Fibroblast of pulmonary artery (primary cell): ENCODE measurements at places on chromosomes 2 and 18.
A peak's percentile ranks its signal among the peaks of the same experiment; 100 is the strongest.

- no peak for DNase-seq
These were observed 9.4 kb downstream of the ABCG8 start for GRCh38 chr2:43848214-43848613.

- peak; percentile 82 for DNase-seq
These were observed 38.2 kb upstream of the MAP3K20 start for GRCh38 chr2:173037245-173038120.

DNA sequence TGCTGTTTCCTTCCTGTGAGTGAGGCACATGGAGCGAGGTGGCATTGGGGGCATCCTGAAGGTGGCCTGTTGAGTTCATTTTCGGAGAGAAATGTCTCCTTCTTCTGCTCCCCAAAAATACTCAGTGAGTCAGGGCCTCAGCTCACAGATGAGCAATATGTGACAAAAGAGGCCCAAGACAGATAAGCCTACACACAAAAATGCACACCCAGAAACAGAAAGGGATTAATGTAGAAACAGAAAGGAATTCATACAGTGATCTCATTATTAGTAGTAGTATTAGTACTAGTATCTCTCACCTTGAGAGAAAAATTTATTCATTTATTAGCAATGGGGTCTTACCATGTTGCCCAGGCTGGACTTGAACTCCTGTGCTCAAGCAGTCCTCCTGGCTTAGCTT, 5.1 kb downstream of the GPR75 start:
- no peak for DNase-seq

- no peak for DNase-seq
These were observed 227.2 kb upstream of the KLHL29 start for GRCh38 chr2:23157812-23158211.

DNA sequence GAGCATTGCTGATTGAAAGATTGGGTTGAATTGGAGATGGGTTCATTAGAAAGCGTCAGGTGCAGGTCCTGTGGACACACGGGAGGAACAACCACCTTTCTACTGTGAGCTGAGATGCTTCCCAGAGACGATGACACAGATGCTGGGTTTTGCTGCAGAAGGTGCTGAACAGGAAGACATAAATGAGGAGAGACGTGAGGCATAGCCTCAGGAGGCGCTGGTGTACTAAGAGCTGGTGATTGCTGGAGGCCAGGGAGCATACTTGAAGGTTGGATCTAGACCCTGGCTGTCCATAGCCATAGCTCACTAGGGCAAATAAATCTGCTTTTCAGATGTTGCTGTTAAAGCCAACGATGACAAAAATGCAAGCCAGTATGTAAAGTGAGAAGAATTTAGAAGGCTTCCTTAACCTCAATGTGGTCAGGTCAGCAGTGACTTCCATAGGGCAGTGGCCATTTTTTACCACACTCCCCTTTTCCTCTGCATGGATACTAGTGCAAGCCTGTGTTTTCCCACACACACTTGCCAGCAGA, 153.7 kb downstream of the SOX11 start:
- no peak for DNase-seq

GRCh38 chr2:16537347-16537746, 128.3 kb downstream of the CYRIA start:
- DNase-seq: no peak

DNA sequence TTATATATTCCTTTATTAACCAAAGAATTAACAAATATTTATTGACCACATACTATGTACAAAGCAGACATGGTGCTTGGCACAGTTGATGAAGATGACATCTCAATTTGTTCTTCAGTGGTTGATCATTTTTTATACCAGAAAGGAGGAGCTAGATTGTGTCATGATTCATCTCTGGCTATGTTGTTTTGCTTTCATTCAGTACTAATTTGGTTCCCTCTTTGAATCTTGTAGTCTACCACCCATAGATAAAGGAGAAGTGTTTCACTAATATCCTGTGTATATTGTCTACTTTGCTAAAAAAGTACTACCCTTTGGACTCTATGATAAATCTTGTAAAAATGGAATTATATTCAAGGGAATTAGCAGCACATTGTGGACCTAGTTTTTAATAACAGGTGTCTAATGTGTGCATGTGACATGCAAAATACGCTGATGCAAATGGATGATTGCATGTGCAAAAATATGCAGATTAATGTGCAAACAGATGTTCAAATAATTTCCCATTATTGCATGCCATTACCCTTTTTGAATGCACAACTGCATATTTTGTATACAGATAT, 313.2 kb upstream of the ZEB2 start:
- no peak for DNase-seq

DNA sequence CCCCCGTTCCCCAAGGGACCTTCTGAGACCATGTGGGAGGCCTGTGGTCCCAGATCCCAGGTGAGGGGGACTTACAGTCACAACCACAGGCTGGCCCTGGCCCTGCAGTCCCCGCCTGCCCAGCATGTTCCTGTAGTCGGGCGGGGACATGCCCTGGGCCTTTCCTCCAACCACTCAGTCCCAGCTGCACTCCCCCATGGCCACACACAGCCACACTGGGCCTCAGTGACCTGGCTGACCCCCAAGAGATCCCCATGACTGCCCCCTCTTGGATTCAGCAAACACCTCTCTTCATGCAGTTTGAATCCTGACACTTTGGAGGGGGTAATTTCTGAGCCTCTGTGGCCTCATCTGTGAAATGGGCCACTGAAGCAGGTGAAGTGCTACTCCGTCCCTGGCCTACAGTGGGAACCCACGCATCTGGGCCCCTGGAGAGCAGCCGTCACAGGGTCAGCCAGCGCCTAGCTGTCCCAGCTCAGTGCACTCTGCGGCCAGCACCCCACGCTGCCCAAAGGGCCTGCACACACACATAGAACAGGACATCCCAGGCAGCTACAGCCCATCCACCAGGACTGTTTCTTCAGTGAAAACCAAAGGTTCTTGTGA, 12.7 kb upstream of the ARHGEF4 start:
- no peak for DNase-seq

DNA sequence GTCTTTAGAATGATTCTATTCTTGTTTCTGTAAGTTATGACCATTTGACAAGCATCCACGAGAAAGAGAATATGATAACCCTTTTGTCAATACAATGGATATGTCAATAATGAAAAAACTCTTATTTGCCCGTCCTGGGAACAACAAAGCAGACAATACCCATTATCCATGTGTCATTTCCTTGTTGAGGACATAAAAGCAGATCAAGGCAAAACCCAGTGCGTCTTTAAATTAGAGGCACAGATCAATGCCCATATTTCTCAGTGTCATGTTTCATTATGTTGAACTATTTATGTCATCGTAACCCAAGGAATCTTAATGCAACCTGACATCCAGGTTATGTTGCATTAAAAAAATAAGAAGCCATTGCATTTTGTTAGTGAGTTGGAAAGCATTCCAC, 365.0 kb upstream of the CELF4 start:
- DNase-seq: no peak

DNA sequence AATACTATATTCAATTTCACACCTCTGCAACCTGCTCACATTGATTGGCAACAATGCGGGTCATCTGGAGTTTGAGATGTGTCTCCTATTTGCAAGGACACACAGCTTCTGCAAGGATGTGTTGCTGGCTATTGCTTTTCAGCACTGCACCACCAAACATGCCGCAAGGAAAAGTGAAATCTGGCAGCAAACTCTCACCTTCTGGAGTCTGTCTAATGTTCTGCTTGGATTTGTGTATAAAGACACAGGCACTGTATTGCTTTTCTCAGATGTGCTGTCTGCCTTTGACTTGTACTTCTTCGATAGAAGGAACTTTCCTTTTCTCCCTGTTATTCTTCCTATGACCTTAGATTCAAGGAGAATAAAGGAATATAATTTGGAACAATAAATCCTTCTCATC, 138.6 kb upstream of the EPHA4 start:
- DNase-seq: no peak

DNA sequence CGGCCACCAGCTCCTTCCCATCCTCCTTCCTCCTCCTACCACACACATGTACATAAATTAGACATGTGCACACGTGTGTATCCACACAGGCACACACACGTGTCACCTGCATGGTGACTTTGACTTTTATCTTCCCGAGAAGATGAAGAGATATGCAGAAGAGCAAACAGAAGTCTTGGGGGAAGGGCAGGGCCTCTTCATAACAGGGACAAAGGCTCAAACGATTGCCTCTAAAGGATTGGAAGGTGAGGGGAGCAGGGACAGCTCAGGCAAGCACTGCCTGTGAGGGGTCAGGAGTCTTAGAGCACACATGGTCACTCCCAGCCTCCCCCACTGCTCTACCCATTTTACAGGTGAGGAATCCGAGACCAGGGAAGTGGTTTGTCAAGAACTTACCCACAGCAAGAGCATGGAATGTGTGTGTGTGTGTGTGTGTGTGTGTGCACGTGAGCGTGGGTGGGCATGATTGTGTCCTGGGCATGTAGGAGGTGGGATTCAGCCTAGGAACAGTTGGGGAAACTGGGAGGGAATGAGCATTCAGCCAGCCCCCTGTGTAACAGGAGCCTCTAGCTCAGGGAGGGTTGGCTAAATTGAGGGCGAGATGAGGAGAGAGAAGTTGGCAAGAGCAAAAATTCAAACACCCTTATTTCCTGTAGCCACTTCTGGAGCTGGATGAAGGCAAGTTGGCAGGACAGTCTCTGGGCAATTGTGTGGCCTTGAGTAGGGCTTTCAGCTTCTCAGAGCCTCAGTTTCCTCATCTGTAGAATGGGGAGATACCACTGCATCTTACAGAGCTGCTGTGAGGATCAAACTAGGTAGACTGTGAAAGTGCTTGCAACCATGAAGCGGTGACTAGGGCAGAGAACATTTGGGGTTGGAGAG, 24.2 kb downstream of the CIB4 start:
- DNase-seq: no peak

DNA sequence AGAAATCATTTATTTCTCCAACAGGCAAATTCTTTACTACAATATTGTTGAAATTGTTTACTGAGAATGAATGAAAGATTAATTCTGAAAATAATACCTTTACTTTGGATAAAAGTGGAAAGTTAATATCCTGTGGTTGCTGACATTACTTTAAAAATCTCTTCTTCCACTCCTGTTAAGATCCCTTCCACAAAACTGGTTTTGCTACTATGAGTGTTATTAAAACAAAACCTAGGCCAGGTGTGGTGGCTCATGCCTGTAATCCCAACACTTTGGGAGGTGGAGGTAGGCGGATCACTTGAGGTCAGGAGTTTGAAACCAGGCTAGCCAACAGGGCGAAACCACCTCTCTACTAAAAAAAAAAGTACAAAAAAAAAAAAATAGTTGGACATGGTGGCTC, 123.9 kb upstream of the CCDC150 start:
- DNase-seq: no peak

- DNase-seq: no peak
These were observed at the start of gene HOXD10 for GRCh38 chr2:176115883-176116813. Gene HOXD10, plus strand, starts transcription at chr2:176116778. Its CDS starts 56 bp downstream, at chr2:176116834.

GRCh38 chr2:39264733-39265132, 21.0 kb upstream of the CDKL4 start:
- no peak for DNase-seq

- peak; percentile 34 for DNase-seq
These were observed 1.3 kb downstream of the ATL2 start for GRCh38 chr2:38375696-38376345.

- DNase-seq: no peak
These were observed 64.1 kb downstream of the SOX11 start for GRCh38 chr2:5756272-5756671.

- DNase-seq: no peak
These were observed 192.3 kb upstream of the OSR1 start for GRCh38 chr2:19550750-19551149.

DNA sequence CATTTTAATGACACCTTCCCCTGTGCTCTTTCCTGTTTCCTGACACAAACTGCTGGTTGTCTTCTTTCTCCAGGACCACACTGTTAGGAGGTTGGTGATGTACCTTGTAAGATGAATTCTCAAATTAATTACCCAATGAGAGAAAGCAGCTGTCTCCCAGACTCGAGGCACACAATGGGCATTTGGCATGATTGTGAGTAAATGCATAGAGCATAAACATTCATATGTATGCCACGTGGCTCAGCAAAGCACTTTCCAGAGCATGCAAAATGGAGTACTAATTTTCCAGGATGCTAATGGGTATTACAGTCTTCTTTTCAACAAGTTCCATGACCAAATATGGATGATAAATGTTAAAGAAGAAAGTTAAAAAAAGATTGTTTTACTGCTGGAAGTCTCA, 235.2 kb upstream of the KLHL29 start:
- no peak for DNase-seq

GRCh38 chr2:188897096-188897495, 77.1 kb upstream of the COL3A1 start:
- peak; percentile 61 for DNase-seq

GRCh38 chr18:23887493-23887892, 127.1 kb upstream of the TTC39C start:
- peak; percentile 56 for DNase-seq

DNA sequence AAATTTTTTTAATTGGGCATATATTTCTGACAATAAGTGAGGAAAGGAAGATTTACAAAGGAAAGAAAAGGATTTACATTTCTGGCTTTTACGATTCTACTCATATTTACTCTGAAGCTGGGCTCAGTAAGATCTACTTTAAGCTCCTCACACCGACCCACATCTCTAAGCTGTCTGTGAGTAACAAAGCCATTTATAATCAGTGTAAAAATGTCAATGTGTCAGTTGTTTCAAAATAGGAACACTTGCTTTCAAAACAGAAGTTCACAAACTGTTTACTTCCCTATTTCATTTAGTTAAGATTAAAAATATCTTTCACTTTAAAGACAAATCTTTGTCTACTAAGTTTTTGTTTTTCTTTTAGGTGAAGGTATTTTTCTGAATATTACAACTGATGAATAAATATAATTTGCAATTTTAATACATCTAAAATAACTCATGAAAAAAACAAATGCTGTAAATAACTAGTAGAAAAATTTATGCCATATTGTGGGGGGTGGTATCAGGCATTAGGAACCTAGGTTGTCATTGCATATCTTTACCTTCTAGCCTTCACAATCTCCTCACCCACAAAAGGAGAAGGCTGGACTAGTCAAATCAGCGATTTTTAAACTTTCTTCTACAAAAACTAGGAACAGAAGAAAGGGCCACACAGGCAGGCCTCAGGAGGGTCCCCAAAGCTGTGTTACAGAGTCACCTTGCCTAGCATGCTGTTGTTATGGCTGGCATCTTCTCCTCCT, 64.5 kb downstream of the TMEM131 start:
- DNase-seq: no peak

DNA sequence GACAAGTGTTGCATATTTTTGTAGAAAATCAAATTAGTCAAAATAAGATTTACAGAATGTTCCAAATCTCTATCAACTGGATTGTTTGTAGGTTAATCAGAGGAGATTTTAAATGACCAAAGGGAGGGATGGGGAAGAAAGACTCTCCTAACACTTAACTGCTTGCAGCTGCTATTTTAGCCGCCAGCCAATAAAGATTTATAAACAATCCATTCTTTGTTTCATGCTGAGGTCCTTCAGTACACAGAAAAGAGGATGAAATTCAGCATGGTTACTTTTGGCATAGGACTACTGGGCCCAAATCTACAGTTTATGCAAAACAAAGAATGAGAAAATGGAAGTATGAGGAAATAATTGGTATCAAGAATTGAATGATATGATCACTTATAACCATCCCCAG, 86.4 kb upstream of the FN1 start:
- DNase-seq: no peak
